NCI-H460 (cell line): ENCODE measurements at places on chromosomes 7 and 10.

- no peak for DNase-seq
Observed at GRCh38 chr7:87159538-87159937, 7.3 kb downstream of the DMTF1 start.

GRCh38 chr10:119441151-119441821, 101.2 kb downstream of the RGS10 start:
- no peak for DNase-seq

GRCh38 chr7:94264756-94265155, 129.9 kb upstream of the COL1A2 start:
- DNase-seq, result no peak

GRCh38 chr10:34996843-34997242, 93.3 kb downstream of the CUL2 start:
- DNase-seq, result no peak

DNA sequence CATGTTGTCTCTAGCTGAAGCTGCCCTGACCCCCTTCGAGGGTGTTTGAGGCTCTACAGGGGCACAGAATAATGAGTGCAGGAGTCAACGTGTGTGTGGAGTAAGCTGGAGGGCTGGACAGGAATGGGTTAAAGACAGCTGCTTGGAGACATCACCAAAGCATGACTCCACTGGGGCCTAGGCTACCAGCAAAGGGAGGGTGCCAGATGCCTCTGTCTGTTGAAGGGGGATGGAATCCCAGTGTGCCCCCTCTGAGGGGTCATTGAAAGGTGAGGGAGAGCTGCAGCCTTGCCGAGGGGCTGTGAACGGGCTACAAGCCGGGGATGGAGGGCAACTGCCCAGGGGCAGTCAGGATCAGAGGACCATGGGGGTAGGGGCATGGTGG, 51.7 kb upstream of the PODXL start:
- DNase-seq, result no peak

- no peak for DNase-seq
Observed at GRCh38 chr10:19658622-19659233, 157.5 kb upstream of the PLXDC2 start.

- no peak for DNase-seq
Observed at GRCh38 chr7:18903695-18904094, 213.7 kb downstream of the TWIST1 start.

- DNase-seq, result peak; percentile 94
Observed at GRCh38 chr10:72243822-72244437, 27.9 kb upstream of the ASCC1 start.

- no peak for DNase-seq
Observed at GRCh38 chr10:48496831-48497779, 107.8 kb downstream of the ARHGAP22 start.

- no peak for DNase-seq
Observed at GRCh38 chr7:97697396-97697795, 34.5 kb upstream of the TAC1 start.

DNA sequence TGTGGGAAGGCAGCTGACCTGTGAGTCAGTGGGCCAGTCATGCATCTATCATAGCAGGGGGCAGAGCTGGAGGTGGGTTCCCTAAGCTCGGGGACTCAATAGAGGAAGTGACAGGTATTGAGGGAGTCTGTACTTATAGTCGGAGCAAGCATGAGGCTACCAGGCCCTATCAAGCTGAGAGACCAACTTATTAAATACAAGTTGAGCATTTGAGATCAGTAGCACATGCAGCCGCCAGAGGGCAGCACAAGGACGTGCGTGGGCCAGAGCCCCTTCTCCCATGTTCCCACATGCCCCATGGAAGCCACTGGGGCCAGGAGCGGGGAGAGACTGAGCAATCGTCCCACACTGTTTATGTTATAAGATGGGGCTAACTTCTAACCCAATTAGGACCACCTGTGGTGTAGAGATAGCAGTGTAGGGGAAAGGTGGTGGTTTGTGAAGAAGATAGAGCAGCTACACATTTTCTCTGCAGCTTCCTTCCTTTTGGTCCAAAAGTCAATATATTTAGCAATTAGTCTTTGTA, 13.0 kb upstream of the STK31 start:
- peak; percentile 69 for DNase-seq

- no peak for DNase-seq
Observed at GRCh38 chr10:129949891-129950291, 14.2 kb downstream of the EBF3 start.

GRCh38 chr7:73647725-73648592, 19.7 kb upstream of the VPS37D start:
- DNase-seq, result no peak

DNA sequence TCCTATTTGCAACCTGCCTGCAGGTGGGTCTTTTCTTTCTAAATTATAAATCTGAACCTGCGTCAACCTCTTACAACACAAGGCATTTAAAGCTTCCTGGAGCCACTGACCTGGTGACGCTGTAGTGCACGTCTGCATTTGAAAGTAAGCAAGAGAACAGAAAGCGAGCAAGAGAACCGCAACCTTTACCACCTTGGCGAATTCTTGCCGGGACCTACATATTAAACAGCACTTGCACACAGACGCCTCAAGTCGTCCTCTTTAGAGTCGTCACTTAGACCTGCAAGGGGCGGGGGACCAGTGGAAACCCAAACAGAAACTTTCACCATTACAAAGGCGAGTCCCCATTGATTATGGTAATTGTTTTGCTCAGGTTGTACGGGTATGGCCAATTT, 9.5 kb downstream of the GLI3 start:
- no peak for DNase-seq

- peak; percentile 97 for DNase-seq
Observed at GRCh38 chr7:20307901-20308300, 22.8 kb upstream of the ITGB8 start.

DNA sequence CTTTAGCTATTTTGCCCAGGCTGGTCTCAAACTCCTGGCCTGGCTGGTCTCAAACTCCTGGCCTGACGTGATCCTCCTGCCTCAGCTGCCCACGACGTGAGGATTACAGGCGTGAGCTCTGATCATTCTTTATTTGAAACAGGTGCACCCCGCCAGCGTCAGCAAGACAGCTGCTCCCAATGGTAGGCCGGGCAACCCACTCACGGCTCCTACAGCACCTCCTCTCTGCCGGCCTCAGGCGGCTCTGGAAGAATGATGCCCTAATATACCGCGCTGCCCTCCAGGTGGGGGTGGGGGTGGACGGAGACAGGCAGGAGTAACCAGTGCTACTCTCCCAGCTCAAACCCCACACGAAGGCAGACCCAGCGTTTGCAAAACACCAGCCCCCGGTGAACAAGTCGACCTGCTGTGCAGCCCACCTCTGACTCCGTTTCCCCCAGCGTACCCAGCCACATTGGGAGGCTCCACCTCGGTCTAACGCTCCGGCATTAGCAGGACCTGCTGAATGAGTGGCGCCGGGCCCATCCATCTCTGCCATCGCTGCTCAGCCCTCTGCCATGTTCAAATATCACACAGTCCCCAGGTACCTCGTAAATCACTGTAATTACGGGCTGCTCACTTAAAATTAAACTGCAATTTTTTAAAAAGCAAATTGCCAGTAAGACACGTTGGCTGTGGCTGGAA, 148.6 kb downstream of the ELFN1 start:
- DNase-seq, result no peak

- no peak for DNase-seq
Observed at GRCh38 chr10:13475124-13475523, 53.7 kb downstream of the BEND7 start.

DNA sequence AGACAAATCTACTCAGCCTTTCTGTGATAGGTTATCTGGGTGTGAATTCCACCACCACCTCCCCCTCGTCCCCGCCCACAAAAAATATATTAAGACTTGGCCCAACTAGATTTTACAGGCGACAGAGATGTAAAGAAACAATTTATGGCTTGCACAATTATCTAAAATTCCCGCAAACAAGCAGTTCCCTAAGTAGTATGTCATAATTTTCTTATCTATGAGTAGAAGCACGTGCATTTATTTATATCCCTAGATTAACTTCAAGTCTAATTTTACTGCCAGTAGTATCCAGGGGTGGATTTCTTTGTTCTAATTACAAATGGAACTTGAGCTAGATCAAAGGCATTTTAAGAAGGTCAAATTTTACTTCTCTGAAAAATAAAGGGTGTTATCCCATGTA, 1.7 kb downstream of the TSPAN12 start:
- no peak for DNase-seq

DNA sequence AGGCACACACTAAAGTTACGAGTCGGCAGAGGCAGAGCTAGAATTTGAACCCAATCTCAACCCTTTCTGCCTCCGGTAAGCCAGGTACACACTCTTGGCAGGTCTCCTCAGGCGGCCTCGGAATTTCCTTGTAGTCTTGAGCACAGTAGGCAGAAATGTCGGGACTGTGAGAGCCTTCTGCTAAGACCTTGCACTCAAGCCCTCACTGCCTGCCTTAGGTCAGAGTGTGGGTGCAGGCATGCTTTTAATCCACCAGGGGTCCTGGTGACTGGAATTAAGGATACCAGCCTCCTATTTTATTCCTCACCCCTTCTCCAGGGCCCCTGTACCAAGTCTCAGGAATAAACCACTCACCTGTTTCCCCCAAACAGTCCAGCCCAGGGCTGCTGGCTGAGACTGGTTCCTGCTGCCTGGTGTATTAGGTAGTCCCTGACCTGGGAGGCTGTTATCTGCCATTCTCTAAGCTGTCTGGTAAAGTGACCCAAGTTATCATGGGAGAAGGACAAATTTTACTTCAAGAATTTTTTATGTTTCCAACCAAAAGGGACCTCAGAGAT, 855 bp downstream of the ATP6V1F start:
- peak; percentile 63 for DNase-seq

GRCh38 chr10:129331839-129332220, 135.2 kb upstream of the MGMT start:
- DNase-seq, result no peak

DNA sequence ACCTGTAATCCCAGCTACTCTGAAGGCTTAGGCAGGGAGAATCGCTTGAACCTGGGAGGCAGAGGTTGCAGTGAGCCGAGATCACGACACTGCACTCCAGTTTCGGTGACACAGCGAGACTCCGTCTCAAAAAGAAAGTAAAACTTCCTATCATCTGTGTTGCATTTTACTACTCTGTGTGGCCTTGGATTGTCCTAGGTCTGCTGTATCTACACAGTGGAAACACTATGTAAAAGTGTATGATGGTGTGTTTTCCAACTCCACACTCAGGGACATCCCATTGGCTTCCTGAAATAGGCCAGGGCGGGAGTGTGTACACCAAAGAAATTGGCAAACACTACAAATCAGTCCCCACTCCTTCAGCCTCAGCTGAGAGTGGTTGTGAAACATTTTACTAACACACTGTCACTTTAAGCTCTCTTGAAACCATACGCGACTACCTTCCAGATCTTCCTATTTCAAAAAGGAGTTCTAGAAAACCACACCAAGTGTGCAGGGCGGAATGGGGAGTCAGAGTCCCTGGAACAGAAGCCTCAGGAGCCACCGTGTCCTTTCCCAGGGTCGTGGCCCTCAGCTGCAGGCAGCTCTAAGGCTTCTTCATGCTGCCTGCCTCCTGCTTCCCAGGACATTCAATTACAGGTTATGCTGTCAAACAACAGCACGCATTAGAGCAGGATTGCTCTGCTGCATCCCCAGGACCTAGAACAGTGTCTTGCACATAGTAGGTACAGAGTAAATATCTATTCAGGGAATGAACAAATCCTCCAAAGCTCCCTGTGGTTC, 275.4 kb downstream of the PARD3 start:
- DNase-seq, result no peak

DNA sequence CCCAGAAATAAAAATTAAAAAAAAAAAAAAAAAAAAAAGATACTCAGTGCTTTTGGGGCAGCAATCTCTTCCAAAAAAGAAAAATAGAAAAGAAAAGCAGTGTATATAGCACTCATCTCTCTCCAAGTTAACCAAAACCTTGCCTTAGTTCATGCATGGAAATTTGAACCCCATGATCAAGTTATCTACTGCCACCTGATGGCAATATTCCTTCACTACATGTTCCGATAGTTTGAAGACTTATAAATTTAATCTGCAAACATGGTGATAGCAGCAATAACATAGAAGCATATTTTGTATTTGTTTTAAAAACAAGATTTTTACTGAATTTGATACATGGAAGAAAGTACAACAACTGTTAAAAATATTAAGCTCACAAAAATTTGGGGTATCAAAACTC, 48.6 kb upstream of the SLIT1 start:
- peak; percentile 36 for DNase-seq

DNA sequence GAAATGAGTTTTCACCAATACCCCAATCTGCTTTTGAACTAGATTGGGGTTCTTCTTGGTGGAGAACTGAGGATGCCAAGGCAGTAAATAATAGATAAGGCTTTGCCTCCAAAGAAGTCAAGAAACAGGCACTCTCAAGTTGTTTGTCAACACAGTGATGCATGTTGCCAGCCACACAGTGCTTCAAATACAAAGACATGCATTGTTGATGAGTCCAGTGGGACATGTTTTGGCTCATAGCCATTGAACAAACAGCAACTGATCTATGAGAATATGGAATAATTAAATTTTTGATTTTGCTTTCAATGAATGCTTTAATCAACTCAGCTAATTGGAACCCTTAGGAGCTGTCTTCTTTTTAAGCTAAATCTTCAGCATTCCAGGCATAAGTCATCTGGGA, 346.4 kb downstream of the THSD7A start:
- no peak for DNase-seq

DNA sequence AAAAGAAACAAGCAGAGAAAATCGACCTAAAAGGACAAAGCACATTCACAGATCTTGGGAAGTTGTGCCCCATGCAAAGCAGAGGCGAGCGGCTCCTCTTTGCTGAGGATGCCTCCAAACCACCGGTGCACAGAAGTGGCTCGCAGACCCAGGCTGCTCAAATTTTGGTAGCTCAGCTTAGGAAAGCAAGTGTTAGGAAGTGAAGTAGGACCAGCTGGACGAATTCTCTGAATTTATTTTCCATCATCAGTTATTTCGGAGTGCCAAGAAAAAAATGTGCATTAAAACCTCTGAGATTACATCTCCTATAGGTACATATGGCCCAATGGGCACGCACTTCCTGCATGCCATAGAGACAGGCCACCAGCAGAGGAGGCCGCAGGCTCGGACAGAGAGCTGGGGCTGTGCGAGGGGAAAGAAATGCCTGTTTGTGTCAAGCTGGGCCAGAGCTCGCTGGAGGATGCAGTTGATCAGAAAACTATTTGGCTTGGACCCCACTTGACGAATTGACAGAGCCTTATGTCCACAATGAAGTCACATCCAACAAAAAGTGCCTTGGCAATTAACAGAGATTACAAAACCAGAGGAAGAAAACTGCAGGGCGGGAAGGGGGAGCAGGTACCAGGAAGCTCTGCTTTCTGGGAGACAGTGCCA, 122.3 kb upstream of the LYZL2 start:
- peak; percentile 62 for DNase-seq

GRCh38 chr10:91591797-91592174, 41.1 kb downstream of the PPP1R3C start:
- no peak for DNase-seq

GRCh38 chr10:58674251-58674650, 161.6 kb downstream of the BICC1 start:
- no peak for DNase-seq

DNA sequence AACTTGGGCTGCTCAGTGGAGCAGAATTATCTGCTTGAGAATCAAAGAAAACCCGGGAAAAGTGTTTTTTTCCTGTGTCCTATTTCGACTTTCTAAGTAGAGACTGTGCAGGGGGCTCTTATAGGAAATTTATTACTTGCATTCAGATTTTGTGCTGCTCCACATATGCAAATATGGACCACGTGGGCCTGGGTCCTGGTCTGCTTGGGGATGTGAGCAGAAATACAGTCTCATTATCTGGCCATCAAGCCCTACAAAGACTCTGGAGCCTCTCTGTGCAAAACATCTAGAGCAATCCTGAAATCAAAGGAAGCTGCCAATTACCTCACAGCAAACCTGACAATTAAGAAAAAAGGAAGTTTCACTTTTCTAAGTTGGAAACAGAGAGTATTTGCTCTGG, 216.9 kb downstream of the LRMDA start:
- DNase-seq, result no peak
